HFFc6 (cell line): ENCODE measurements at places on chromosomes 11 and 22.

- no peak for DNase-seq
Measured at GRCh38 chr11:18618342-18619025, 15.7 kb downstream of the SPTY2D1 start.

DNA sequence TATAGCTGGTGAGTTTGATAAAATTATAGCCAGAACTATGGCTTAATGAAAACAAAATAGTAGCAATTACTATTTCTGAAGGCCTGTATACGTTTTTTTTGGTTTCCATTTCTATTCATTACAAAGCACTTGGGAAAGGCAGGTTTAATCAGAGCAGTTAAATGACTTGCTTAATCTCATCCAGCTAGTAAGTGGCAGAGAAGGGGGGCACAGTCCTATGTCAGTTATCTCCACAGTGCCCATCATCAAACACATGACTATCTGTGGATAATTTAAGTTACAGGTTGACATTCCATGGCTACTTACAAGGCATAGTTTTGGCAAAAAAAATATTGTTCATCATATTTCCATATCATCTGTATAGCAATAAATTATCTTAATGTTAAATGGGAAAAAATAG, 93.7 kb downstream of the PGR start:
- no peak for DNase-seq

DNA sequence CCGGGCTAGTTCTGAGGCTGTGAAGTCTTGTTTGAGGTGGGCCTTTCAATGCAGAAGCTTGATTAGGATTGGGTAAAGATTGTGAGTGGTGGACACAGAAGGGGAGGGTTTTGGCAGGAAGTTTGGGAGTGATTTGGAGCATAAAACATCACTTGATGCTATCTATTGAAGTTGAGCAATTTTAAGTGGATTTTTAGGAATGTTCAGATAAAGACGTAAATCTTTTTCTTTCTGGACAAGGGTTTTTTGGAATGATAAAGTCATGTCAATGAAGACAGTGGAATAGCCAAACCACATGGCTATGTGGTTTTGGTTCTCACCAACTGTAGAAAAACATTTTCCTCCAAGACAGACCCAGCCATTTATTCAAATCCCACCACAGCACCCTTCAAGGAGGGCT, 111.2 kb upstream of the SNX19 start:
- no peak for DNase-seq

DNA sequence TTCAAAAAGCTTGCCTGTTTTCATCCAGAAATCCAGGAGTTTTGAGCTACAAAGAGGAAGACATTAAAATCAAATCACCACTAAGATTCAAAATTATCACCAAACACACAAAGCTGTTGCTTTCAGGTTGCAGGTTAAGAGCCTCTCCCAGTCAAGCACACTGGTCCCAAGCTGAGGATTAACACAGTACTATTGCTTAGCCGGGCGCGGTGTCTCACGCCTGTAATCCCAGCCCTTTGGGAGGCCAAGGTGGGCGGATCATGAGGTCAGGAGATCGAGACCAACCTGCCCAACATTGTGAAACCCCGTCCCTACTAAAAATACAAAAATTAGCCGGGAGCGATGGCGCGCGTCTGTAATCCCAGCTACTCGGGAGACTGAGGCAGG, 1165.1 kb downstream of the LRRC4C start:
- DNase-seq, result no peak

GRCh38 chr11:112697391-112698178, 263.6 kb upstream of the NCAM1 start:
- no peak for DNase-seq

DNA sequence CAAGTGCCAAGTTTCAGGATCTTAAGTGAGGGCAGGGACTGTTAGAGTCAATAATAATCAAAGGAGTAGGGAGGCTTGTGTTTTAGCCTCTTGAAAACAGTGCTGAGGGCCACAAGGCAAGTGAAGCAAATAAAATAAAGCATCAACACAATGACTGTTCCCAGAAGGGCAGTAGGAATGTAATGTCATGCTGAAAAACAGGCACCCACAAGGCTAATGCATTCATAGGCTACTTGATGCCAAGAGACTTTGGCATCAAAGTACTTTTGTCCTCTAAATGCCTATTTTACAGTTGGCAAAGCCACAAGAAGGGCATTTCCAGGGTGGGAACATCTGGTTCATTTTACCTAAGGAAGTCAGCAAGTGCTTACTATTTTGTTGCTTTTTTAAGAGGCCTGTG, 22.9 kb downstream of the RAB39A start:
- no peak for DNase-seq

GRCh38 chr22:48885271-48885918, 942.3 kb downstream of the BRD1 start:
- DNase-seq, result no peak

GRCh38 chr11:69801513-69802335, 17.5 kb downstream of the FGF3 start:
- DNase-seq, result no peak

GRCh38 chr11:116424615-116425261, 348.0 kb downstream of the BUD13 start:
- DNase-seq, result no peak

- peak; percentile 66 for DNase-seq
Measured at GRCh38 chr11:13335319-13335718, 57.7 kb downstream of the BMAL1 start.

DNA sequence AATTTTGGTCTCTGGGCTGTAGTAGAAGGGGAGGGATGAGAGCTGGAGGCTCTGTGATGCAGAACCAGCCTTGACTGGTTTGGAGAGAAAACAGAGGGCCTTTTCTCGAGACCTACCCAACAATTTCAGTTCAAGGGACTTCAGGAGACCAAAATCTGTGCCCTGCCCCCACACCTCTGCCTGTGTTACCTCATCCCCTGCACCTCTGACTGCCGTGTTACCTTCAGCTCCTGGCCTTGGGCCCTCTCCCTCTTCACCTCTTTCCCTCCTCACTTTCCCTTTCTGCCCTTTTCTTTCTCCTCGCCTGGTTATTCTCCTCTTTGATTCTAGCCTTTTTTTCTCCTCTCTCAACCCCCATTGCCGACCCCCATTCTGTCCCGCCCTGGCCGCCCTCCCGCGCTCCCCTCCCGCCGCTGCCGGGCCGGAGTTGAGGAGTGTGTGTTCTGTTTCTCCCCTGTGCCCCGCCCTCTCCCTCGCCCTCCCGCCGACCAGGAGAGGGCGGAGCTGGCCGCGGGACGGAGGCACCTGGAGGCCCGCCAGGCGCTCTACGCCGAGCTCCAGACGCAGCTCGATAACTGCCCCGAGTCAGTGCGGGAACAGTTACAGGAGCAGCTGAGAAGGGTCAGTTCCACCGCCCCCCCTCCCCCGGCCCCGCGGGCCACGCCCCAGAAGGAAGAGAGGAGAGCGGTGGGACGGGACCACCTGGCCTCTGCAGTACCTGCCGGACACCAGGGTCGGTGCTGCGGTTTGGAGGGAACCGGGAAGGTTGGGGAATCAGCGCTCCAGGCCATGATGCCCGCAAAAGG, 27.2 kb downstream of the PHLDB1 start:
- no peak for DNase-seq

GRCh38 chr11:1565173-1565903, 6.7 kb downstream of the DUSP8 start:
- DNase-seq, result no peak

GRCh38 chr11:130472434-130472961, 24.1 kb downstream of the ADAMTS15 start:
- DNase-seq, result no peak

DNA sequence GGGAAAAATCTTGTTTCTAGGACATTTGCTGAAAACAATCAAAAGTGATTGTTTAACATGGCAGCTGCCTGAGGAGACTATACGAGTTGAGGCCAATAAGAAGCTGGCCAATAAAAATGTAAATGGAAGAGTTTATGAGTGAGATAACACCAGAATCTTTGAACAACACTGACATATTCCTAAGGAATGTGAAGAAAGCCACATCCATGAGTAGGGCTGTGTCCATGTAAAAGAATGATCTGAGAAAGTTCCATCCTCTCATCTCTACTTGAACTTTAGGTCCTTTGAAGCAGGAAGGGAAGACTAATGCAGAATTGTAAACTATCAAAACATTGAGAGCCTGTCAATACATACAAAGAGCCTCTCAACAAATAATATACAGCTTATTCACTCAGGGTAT, 6.9 kb upstream of the CHORDC1 start:
- peak; percentile 9 for DNase-seq

- peak; percentile 99 for DNase-seq
Measured at GRCh38 chr22:17576470-17576869, 13.2 kb downstream of the SLC25A18 start.

GRCh38 chr11:83895516-83895915, 609.3 kb upstream of the CCDC90B start:
- no peak for DNase-seq

GRCh38 chr11:100978442-100978841, 151.2 kb downstream of the PGR start:
- no peak for DNase-seq

- DNase-seq, result no peak
Measured at GRCh38 chr11:123122341-123122740, 60.4 kb upstream of the HSPA8 start.

DNA sequence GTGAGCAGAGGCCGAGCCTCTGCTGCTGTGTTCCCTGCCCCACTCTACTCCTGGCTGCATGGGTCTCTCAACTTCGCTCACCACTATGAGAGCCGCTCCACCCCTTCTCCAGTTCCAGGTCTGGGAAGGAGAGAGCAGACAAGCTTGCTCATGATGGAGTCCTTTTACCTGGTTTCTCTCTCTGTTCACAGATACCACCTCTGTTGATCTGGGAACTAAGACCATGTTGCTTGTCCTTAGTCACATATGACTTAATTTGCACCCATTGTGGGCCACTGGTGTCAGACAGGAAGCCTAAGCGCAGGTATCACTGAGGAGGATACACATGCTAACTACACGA, 26.8 kb downstream of the MCM5 start:
- no peak for DNase-seq

GRCh38 chr11:10373340-10373739, 68.5 kb downstream of the ADM start:
- DNase-seq, result no peak

DNA sequence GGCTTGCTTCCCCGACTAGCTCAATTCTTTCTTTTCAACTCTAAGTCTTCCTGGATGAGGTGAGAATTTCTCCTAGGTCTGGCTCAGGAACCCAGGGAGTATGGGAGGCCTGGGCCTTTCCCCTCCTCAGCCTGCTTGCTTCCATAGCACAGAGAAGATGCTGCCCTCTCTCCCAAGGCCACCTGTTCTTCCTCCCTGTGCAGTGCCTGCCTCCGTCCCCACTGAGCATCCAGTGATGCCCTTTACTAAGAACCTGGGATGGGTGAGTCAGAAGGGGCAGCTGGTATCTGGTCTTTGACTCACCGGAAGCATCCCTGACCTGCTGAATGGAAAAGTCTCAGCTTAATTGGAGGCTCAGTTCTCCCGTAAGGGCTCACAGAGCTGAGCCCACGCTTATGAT, 607.9 kb downstream of the BUD13 start:
- no peak for DNase-seq

GRCh38 chr22:44201665-44202064, 20.9 kb downstream of the PARVG start:
- DNase-seq, result no peak

- DNase-seq, result no peak
Measured at GRCh38 chr11:123611698-123612097, 42.7 kb downstream of the SCN3B start.

- no peak for DNase-seq
Measured at GRCh38 chr22:46219636-46220035, 30.5 kb downstream of the CDPF1 start.

DNA sequence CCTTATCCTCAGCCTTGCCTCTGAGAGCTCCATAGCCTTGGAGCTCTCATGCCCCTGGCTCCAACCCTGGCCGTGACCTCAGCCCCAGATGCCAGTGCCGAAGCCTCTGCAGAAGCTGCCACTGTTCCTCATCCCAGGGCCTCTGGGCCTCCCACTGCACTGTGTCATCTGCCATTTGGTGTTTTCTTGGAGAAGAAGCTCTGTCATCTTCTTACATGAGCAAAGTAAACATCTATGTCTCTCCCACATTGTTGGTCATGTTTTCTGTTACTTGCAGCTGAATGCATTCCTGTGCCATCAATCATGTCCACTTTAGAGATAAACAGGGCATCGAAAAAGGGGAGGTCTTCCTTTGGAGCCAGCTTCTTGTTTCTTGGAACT, 45.0 kb upstream of the FTH1 start:
- DNase-seq, result peak; percentile 70

- DNase-seq, result peak; percentile 72
Measured at GRCh38 chr11:65429068-65429681, 6.6 kb downstream of the NEAT1 start.

DNA sequence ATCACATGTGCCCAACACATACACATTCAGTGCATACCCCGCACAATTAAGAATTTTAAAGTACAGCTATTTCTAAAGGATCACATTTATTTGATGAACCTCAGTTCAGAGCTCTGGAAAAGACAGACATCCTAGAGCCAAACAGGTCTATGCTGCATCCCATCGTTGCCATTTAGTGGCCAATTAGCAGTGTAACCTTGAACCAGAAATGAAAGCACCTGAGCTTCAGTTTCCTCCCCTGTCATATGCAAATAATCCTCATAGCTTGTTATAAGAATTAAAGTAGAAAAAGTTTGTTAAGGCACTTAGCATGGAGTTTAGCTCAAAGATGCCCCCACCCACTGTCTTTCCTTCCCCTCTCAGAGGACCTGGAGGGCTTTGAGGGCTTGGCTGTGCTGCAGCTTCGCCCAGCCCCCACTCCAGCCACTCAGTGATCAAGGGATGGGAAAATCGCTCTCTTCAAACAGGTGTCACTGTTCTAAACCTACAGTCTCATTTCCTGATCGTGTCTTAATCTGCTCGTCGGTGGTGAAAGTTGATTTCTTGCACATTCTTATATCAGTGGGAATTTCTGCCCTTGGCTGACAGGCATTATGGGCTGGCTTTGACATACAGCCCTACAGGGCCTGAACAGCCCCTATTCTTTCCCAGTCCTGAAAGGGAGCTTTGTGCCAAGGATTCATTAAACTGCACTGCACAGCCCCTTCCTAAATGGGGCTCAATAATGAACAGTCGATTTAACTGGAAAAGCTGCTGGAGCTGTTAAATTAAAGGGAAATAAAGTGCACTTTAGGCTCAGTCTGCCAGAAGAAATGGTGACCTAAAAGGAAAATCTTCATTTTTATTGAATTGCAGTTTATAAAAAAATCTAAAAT, 23.3 kb upstream of the FAM181B start:
- DNase-seq, result no peak

DNA sequence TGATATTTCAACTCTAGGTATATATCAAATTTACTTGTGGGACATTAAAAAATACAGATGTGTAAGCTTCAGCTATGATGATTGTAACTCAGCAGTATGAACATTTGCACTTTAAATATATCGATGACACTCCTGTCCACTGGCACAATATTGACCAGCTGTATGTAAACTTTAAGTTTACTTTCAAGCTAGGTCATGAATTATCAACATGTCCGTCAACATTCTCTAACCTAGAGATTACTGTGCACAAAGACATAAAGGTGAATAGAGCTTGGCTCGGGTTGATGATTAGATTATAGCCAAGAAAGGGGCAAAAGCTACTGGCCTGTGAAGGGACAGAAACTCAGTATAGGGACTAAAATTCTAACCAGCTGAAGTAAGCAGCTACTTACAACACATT, 286.6 kb downstream of the SWAP70 start:
- DNase-seq, result no peak

GRCh38 chr22:44363013-44363979, 50.5 kb upstream of the SHISAL1 start:
- DNase-seq, result peak; percentile 91
